ENCODE measurements at places on chromosomes 7 and 10.

- peak; percentile 72 for DNase-seq
Measured at GRCh38 chr10:125064681-125065492, 95.5 kb downstream of the CTBP2 start.

- peak; percentile 92 for DNase-seq
Measured at GRCh38 chr10:21526188-21526859, 842 bp upstream of the SKIDA1 start.

GRCh38 chr10:78532480-78533042, 498.9 kb downstream of the RPS24 start:
- no peak for DNase-seq

- DNase-seq = no peak
Measured at GRCh38 chr7:155797262-155798250, 14.7 kb downstream of the SHH start.

DNA sequence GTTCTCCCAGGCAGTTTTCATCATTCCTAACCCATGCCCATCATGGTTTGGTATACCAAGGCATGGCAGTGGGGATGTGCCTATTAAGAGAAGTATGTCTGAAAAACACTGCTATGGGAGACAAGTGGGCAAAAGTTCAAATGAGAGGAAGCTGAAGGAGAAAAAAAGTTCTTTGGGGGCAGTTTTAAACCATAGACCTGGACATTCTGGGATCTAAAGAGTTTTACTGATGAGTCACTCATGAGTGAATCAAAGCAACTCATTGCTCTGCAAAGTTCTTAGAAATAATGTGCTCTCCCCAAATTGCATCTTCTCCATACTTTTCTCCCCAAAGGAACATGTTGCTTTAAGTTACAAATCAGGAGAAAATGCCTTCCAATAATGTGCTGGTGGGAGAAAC, 256.9 kb upstream of the MTPN start:
- no peak for DNase-seq
